ENCODE measurements at places on chromosomes 4 and X.

DNA sequence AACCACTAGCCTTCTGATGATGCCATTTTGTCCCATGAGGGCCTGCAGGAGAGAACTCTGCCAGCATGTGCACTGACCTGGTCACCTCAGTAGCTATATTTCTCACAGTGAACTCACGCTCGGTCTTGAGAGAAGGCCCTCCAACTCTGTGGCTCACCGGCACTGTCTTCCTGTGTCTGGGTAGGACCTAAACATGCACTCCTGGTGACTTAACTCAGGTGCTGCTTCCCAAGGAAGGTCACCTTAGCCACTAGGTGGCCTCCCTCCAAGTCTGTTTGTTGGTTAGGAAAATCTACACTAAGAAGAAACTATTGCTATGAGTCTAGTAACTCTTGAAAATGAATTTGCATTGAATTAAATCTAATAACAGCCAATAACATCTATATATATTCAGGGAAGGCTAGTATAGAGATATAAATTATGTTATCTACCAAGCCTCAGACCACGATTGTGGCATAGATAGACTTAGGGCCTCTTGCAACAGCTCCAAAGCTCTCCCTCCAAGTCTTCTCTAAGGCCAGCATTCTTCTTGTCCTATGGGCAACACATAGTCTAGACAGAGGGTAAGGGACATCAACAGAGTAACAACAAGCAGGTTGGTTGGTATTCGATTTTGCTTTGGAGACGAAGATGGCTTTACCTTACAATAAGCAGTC lies 24.7 kb downstream of the TLR10 start:
- DNase-seq, result no peak

- no peak for DNase-seq
Measured at GRCh38 chrX:68180579-68180978, 252.7 kb downstream of the OPHN1 start.

- no peak for DNase-seq
Measured at GRCh38 chrX:21354725-21355124, 19.5 kb upstream of the CNKSR2 start.

- DNase-seq, result no peak
Measured at GRCh38 chr4:121168446-121169281, 4.5 kb upstream of the TNIP3 start.

DNA sequence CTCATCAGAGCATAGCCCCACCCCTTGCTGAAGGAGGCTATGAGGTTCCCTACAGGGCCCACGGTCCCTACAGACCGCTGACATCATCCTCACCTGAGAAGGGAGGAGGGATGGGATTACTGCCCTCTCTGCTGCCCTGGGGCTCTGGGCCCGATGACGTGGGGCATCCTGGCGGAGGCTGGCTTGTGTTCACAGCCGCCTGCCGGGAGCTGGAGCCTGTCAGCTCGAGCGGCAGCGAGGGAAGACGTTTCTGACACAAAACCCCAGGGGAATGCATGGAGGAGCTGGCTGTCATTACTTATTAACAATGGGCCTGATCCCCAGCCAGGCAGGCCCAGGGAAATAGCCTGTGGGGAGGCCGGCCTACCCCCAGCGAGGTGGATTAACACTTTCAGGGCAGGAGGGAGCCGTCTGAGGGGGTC lies 106.6 kb upstream of the ATP6AP2 start:
- peak; percentile 42 for DNase-seq

DNA sequence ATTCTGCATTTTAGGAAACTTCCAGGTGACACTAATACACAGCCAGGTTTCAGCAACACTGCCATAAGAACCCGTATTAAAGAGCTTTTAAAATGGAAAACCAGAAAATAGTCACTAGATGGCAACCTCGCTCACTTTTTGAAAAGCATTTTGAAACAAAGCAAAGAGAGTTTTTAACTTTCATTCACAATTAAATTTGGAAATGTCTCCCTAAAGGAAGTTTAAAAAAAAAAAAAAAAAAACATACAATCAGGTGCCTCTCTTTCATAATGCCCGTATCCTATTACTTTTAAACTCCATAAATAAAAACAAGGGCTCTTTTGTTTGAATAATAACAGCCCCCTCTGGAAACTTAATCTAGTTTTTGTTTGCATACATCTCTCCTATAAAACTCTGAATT lies 20.3 kb downstream of the MEPE start:
- DNase-seq, result peak; percentile 4
